GM23248 (cell line): ENCODE measurements at places on chromosomes 11 and 22.

GRCh38 chr11:74636630-74637184 lies 44.3 kb downstream of the POLD3 start:
- peak; percentile 91 for DNase-seq

DNA sequence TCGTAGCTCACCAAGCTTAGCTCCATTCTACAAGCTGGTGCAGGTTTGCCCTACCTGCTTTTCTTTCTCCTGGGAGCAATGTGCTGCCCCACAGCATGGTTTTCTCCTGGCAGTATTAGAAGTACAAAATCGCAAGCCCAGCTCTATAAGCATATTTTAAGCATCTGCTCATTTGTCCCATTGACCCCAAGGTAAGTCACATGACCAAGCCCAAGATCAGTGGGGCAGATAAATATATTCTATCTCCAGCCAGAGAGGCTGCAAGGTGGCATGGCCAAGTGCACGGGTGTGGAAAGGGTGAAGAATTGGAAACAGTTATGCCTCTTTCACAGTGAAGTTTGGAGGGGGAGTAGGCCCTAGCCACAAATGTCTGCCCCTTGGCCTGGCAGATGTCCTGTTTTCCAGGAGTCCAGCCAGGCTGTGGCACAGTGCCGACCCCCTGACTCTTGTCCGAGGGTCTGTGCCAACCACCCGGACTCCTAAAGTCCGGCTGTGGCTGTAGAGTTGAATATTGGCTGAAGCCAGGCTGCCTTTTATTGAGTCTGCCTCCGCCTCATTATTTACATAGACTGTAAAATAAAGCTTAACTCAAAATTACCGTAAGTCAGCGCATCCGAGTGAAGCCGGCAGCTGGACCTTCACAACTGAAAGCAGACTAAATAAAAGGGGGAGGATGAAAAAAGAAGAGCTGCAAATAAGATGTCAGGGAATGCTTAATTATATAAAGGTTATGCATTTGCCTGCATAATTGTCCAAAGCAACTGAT lies 165.7 kb downstream of the COMMD9 start:
- no peak for DNase-seq

- peak; percentile 2 for DNase-seq
Measured at GRCh38 chr11:105937738-105938137, 84.3 kb downstream of the MSANTD4 start.

GRCh38 chr11:3644817-3645235 lies at the start of gene ART1:
Gene ART1, plus strand, starts transcription at chr11:3645128. Its CDS starts 14,086 bp downstream, at chr11:3659214.
- DNase-seq: peak; percentile 19

DNA sequence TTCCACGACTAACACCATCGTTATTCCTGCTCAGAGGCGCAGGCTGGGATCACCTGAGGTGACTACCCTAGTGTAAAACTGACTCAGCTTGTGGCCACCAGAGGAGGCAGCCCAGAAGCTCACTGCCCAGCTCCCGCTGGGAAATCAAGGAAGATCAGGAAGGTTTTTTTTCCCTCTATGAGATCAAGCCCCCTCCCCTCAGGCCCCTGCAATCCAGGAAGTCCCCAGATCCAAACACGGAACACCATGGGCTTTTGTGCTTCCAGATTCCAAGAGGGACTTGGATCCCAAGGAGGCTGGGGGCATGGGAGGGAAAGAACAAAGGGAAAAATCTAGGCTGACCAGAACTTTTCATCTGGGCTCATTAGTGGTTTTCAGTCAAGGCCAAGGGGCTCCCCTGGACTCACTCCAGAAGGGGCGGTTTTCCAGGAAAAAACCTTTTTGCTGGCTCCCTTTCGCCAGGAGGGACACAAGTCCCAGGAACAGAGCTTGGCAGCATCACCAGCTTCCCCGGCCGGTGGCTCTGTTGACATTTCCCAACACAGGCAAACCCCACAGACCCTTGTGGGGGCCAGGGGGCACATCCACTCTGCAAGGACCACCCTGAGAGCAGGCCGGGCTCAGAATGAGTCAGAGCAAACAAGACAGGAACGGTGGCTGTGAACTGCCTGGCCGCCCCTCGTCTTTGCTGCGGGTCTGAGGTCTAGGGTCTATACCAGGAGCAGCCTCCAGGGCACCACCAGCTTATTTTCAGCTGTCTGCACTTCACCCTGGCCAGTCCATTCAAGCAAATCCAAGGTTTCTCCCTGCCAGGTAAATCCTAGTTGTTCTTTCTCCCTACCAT lies 36.8 kb downstream of the MYH9 start:
- DNase-seq: peak; percentile 63

- peak; percentile 96 for DNase-seq
Measured at GRCh38 chr11:86069408-86070101, 671 bp upstream of the PICALM start.

DNA sequence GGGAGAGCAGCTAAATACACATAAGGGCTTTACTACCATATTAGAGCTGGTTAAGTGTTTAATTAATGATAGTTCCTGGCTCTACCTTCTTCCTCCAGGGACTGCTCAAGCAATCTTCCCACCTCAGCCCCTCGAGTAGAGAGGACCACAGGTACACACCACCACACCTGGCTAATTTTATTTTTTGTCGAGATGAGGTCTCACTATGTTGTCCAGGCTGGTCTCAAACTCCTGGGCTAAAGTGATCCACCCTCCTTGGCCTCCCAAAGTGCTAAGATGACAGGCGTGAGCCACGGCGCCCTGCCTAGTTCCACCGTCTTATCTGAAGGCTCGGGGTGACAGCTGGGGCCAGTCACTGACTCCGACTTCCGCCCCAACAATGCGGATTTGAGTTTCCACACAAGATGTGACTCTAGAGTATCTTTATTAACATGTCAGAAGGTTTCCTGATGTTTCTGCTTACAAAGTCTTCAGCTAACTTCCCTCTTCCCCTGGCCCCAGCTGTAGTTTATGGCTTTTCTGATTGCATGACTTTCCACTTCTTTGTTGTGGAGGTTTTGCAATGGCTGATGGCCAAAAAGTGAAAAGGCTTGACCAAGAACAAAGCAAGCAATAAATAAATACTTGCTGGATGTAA lies 16.8 kb downstream of the TPST2 start:
- DNase-seq: no peak

- no peak for DNase-seq
Measured at GRCh38 chr11:1854132-1854948, 1.5 kb downstream of the LSP1 start.

DNA sequence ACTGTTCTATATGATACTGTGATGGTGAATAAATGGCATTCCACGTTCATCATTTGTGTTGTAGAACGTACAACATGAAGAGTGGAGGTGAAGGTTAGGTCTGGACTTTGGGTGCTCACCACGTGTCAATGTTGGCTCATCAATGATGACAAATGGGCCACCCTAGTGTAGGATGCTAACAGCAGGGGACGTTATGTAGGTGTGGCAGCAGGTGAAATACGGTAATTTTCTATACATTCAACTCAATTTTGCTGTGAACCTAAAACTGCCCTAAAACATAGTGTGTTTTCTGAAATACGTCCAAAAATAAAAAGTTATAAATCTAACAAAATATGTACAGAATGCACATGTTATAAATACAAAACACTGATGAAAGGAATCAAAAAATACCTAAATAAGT lies 6.2 kb downstream of the KRTAP5-6 start:
- DNase-seq: no peak

DNA sequence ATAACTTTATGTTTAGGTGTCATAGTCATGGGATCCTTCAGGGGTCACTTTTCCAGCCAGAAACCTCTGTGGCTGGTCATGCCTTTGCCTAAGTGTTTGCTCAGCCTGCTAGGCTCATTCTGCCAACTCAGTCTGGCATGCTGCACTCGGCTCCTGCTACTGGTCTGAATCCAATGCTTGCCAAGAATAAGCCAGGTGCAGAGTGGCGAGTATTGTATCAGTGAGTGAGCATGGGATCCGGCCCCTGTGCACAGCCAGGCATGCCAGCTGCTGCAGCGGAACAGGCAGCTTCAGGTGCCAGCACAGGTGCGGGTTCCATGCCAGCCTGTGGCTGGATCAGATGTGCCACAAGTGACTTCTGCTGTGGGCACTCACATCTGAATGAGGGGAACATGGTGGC lies 1269.3 kb upstream of the CNTN5 start:
- no peak for DNase-seq

- no peak for DNase-seq
Measured at GRCh38 chr22:46914916-46915894, 152.8 kb downstream of the TBC1D22A start.

DNA sequence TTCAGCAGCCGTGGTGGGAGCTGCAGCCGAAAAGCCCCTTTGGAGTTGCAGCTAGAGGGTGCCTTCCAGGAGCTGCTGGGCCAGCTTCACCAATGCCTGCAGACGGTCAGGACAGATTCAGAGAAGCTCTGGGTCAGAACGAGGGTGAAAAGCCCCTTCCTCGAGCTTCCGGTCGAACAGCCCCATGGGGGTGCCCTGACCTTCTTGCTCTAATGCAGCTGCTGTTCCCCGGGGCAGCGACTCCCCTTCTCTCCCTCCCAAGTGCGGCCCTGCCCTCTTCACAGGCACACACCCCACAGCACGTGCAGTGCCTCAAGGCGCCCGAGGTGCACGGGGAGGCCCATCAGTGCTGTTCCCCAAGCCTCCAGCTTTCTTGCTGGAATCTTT lies 9.6 kb upstream of the IFITM3 start:
- no peak for DNase-seq

DNA sequence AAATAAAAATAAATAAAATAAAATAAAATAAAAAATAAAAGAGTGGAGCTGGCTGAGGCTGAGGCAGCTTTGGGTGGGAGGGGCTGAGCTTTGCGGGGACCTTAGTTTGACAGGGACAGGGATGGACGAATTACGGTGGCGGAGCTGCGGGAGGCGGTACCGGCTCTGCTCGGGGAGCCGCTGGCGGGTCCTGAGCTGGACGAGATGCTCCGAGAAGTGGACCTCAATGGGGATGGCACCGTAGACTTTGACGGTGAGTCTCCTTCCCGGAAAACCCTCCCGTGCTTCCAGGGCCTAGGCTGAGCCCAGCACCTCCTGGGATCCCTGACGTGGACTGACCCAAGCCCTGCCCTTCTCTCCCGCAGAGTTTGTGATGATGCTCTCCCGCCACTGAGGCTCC lies 3.1 kb downstream of the CABP4 start:
- DNase-seq: no peak

DNA sequence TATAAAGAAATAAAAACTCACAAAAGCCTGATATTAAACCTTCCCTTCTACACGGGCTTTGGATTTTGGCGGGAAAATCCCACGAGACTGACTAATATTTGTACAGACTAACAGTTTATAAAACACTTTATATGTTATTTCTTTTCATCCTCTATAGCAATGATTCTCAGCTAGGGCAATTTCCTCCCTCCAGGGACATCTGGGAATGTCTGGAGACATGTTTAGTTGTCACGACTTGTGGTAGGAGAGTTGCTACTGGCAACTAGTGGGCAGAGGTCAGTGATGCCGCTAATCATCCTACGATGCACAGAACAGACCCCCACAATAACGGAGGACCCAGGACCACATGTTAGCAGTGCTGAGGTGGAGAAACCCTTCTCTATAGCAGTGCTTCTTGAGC lies 304.8 kb upstream of the PITPNB start:
- no peak for DNase-seq

DNA sequence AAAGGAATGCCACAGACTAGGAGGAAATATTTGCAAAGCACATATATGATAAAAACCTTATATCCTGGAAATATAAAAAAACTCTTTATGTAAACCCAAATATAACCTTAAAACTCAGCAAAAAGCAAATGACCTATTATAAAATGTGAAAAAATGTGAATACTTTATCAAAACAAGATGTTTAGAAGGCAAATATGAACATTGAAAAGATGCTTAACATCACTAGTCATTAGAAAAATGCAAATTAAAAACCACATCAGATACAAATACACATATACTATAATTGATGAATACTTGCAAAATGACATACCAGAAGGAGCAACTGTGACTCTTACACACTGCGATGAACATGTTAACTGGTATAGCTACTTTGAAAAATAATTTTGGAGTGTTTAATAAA lies 511.2 kb upstream of the LRRC4C start:
- DNase-seq: no peak

- DNase-seq: no peak
Measured at GRCh38 chr11:97280347-97280746, 890.5 kb downstream of the JRKL start.

GRCh38 chr11:62148271-62148980 lies 24.6 kb downstream of the INCENP start:
- DNase-seq: no peak

- DNase-seq: no peak
Measured at GRCh38 chr11:89608234-89608966, 101.7 kb upstream of the TRIM77 start.
